ENCODE measurements at places on chromosomes 16 and 17.
A peak's percentile ranks its signal among the peaks of the same experiment; 100 is the strongest.

DNA sequence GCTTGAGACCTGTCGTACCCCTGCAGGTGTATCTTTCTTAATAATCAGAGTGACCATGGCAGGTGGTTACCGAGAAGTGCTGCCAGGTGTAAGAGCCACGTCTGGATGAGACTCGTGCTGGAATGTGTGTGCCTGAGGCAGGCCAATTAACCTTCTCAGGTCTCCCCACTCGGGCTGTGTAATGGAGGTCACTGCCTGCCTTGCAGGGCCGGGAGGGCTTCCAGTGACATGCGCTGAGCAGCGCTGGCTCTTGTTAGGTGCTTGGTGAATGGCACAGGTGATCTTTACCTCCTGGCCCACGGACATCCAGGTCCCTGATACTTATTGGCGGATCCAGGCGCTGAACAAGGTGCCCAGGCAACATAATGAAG lies 4.6 kb upstream of the GSE1 start:
- no peak for DNase-seq

- no peak for DNase-seq
These were observed 894.2 kb downstream of the KCNJ2 start for GRCh38 chr17:71063559-71063958.

DNA sequence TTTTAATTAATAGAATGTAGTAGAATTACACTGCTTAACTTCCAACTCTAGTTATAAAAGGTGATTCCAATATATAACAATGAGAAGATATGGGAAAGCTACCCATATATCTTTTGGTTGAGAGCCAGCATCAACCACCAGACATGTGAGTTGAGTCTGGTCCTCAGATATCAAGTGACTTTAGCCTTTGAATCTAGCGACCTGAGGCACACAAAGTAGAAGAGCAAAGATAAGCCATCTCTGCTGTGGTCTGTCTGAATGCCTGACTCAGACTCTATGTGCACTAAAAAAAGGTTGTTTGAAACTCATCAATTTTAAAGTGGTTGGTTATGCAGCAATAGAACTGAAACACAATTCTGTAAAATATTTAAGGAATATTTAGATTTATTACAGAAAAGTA lies 492.5 kb upstream of the SOX9 start:
- DNase-seq, result no peak

- no peak for DNase-seq
These were observed 8.9 kb downstream of the ZNF319 start for GRCh38 chr16:57991551-57992059.

DNA sequence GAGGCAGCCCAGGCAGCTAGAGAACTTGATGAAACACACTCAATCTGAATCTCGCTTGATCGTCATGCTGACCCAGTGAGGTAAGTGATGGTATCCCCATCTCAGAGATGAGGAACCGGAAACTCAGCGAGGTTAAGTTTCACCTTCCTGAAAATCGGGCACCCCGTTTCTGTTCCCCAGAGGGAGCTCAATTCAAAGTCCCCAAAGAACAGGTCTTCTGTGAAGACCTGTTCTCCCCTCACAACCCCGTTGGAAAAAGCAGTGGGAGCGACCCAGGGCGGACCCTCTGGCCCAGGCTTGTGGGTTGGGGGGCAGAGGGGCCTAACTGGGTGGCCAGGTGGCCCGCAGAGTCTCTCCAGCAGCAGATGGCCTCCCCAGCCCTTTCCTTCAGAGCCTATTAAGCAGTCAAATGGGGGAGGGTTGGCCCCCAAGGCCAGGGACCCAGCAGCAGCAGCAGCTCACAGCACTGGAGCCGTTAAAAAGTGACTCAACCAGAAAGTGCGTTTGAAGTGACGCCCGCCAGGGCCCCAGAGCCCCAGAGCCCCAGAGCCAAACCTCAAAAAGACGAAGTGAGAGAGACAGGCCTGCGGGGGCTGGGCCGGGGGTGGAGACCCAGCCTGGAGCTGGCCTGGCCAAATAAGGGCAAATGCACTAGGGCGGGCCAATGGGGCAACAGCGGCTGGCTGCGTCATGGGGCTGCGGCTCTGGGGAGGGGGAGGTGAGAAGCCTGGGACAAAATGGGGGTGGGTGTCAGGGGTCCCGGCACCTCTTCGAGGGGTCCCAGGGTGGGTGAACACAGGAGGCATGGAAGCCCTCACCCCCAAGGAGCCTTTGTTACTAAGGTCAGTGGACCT lies 9.2 kb upstream of the TSPOAP1 start:
- DNase-seq, result peak; percentile 93

DNA sequence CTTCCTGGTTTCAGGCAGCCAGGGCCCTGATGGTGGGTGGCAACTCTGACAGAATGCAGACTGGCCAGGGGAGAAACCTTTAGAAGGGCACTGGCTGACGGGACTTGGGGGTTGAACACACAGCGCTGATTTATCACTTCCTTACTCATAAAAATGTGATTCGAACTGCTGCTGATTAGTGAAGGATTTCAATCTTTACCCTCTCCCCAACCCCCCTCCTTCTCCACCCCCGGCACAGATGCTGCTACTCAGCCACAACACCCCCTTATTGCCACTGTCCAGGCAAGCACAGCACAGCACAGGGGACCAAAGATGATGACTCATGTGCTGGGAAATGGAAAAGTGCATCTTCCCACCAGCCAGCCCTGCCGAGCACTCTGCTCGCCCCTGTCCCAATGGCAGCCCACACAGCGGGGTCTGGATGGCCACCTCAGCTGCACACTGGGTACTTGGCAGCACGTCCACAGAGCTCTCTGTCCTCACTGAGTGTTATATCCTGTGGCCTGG lies 70.1 kb downstream of the SMG6 start:
- DNase-seq, result no peak

- no peak for DNase-seq
These were observed 4.0 kb downstream of the NHERF1 start for GRCh38 chr17:74752415-74752814.

DNA sequence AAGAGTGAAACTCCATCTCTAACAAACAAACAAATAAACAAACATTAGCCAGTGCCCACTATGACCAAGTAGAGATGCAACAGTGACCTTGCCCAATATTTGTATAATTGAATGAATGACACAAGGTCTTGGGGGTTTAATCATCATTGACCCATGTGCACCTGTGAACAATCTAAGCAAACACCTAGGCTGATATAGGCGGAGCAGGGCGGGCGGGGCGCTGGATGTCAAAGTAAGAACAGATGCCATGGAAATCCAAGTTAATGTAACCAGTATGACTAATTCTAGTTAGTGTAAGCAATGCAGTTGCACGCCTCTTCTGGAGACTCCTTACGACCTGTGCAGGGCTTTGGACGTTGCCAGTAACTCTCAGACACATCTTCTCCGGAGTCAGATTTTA lies 17.6 kb downstream of the RCVRN start:
- DNase-seq, result no peak

DNA sequence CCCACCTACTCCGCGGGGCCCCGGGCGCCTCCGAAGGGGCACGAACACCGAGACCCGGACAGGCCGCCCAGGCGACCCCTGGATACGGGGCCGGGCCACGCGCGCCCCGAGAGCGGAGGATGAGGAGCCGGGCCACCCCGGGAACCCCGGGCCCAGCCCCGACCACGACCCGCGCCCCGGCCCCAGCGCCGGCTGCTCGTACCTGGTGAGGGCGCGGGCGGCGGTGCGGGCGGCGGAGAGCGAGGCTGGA lies 192 bp downstream of the FASN start:
- no peak for DNase-seq

- peak; percentile 92 for DNase-seq
These were observed 13.1 kb upstream of the SEPHS2 start for GRCh38 chr16:30458561-30459394.

- DNase-seq, result no peak
These were observed 526 bp upstream of the RNASEK start for GRCh38 chr17:7011942-7012254.

- no peak for DNase-seq
These were observed 75.4 kb downstream of the DNAH3 start for GRCh38 chr16:21075252-21075651.

- DNase-seq, result peak; percentile 71
These were observed 12.0 kb downstream of the UNC13D start for GRCh38 chr17:75832164-75832651.

DNA sequence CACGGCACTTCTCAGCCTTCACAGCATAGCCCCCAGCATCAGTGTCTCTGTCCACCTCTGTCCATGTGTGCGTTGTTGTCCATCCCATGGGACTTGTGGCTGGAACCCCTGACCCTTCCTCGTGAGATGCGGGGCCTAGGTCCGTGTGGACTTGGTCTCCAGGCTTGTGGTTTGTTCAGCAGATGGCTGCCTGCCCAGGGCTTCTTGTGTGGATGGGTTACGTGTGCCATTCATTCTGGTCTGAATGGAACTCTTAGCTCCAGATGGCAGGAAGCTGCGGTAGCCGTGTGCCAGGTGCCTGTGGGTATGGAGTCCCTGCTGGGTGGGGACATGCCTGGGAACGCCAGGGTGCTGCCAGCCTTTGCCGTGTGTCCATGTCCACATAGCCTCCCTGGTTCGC lies 31.7 kb upstream of the NUDT16L1 start:
- DNase-seq, result no peak

- no peak for DNase-seq
These were observed 157.4 kb upstream of the CHMP6 start for GRCh38 chr17:80833952-80834892.

- DNase-seq, result no peak
These were observed 5.7 kb upstream of the VAT1L start for GRCh38 chr16:77782694-77783093.

GRCh38 chr17:57696050-57696449 lies 49.0 kb downstream of the CCDC182 start:
- DNase-seq, result no peak

DNA sequence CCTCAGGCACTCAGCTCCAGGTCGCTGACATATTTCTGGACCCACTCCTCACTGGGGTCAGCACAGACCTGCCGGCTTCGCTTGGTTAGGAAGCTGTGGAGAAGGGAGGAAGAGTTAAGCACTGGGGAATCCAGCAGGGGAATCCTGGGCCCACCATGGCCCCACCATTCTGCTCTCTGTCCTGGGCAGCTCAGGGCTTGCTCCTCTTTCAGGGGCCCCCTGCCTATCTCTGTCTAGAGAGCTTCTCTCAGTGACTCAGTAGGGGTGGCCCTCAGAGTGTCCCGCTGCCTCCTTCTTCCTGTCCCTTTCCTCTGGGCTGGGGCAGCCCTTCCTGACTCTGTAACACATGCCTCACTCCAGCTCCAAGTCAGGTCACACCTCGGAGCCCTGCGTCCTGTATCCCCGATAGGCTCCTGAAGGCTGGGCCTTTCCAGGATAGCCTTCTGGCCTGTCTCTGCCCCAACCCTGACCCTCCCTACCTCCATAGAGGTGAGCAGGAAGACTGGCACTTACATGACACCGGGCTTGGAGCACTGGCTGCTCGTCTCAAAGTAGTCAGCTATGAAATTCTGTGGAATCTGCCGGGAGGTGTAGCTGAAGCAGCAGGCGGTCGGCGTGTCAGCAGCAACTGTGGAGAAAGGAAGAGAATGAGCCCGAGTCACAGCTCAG lies 1.1 kb downstream of the CCL3 start:
- no peak for DNase-seq

GRCh38 chr16:9054460-9054859 lies 37.0 kb upstream of the HAPSTR1 start:
- DNase-seq, result no peak

DNA sequence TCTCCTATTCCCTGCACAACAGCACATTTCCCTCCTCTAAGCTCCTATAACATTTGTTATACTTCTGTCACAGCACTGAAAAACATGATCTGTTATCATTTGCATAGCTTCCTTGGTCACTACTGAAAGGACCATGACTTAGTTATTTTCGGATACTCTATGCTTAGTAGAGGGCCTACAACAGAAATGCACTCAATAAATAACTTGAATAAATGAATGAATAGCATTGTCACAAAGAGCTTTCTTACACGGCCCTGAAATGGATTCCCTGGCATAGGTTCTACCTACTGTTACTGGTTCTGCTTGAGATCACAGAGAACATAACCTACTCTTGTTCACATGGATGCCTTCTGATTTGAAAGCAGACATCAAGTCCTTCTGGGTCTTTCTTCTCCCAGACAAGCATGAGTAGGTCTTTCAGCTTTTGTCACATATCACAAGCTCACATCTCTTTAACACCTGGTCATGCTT lies 41.6 kb downstream of the MYO1D start:
- no peak for DNase-seq

GRCh38 chr17:48022901-48023300 lies 14.7 kb downstream of the COPZ2 start:
- no peak for DNase-seq

- DNase-seq, result no peak
These were observed 57.0 kb downstream of the GRB2 start for GRCh38 chr17:75348386-75349012.

DNA sequence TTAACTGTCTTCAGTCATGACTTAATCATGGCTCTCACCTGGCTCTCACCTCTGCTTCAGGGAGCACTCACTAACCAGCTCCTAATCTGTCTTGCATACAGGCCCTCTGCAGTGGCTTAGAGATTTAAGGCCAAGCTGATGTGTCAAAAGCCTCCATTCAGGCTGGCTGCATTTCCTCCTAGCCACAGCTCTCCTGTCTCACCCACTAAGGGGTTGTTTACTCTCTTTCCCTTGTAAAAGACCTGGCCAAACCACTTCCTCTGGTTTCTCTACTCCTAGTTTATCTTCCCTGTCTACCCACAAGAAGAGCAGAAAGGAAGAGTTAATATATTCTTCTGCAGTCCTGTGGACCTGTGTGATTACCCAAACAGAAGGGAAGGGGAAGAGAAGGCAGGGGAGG lies 9.3 kb upstream of the ASIC2 start:
- DNase-seq, result no peak

DNA sequence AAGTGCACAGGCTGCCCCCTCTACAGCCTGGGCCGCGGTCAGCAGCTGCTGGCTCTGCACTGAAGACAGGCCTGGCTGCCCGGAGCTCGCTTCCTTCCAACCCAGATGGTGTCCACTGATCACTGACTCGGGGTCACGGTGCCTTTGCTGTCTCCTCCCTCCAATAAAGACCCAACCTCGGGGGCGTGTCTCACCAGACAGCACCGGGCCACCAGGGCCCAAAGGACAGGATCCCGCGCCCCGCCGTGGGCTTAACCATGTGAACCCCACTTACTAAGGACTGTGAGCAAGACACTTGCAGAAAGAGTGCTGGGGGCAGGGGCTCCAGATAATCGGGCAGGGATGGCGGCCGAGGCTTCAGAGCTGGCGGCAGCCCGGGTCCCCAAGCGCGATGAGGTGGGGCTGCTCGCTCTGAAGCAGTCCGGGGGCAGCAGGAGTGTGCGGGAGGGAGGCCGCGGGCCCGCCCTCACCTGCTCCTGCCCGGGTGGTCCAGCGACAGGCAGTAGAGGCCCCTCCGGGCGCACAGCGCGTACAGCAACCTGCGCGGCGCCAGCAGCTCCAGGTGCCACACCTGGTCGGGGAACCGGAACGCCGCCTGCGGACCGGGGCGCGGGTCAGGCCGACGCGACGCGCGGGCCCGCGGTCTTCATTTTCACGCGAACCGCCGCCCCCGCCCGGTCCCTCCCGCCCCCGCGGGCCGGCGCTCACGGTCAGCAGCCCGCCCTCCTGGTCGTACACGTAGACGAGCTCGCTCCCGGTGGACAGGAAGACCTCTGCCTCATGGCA lies 502 bp downstream of the FAAP100 start:
- peak; percentile 31 for DNase-seq

Measured in natural killer cell (primary cell).